ENCODE measurements at places on chromosomes 2 and 18. TPM values are rescaled to one million over a fixed set of nuclear protein-coding genes. Genes with fewer than 3 reads are reported as not detected.

DNA sequence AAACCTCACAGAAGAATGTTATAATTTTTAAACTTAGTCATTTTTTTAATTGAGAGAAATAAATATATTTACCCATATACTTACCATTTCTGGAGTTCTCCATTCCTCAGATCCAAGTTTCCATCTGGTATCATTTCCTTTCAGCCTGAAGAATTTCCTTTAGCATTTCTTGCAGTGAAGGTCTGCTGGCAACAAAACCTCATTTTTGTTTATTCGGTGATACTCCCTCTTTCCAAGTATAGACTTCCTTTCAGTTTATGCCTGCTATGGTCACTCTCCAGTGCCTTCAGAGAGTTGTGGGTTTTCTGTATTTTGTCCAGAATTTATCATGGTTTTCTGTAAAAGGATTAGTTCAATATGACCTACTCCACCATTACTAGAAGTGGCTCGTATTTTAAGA lies 17.0 kb downstream of the WDPCP start:
- no peak for DNase-seq

- DNase-seq = no peak
These were observed 221.4 kb upstream of the FBXO11 start for GRCh38 chr2:48127612-48128191.

DNA sequence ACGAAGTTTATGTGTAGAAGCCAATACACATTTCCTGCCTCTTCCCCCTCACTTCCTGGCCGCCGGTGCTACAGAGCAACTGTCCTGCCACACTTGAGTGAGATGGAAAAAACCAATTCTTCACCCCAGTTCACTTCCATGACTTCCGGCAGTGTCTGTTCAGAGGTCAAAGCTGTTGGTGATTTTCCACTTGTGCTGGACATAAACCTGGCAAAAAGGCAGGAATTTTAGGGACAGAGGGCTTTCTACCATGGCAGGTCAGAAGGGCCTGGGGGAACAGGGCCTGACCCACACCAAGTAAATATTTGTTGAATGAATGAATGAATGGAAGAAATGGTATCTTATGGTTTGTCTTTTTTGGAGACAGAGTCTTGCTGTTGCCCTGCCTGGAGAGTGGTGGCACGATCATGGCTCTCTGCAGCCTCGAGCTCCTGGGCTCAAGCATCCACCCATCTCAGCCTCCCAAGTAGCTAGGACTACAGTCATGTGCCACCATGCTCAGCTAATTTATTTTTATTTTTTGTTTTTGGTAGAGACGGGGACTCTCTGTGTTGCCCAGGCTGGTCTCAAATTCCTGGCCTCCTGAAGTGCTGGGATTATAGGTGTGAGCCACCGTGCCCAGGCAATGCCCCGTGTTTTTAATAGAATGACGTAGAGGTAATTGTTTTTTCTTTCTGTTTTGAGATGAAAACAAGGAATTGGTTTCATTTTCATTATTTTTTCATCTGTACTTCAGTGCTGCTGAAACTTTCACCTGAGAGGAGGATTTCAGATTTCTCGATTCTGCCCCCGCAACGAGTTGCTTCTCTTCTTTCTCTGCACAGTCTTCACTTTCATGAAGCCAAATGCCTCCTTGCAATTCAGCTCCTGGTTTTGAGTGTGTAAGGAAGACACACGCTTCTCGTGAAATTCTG lies 48.0 kb upstream of the LPIN2 start:
- DNase-seq = no peak

CCT4 gene
- 186 TPM for polyA plus RNA-seq

DNA sequence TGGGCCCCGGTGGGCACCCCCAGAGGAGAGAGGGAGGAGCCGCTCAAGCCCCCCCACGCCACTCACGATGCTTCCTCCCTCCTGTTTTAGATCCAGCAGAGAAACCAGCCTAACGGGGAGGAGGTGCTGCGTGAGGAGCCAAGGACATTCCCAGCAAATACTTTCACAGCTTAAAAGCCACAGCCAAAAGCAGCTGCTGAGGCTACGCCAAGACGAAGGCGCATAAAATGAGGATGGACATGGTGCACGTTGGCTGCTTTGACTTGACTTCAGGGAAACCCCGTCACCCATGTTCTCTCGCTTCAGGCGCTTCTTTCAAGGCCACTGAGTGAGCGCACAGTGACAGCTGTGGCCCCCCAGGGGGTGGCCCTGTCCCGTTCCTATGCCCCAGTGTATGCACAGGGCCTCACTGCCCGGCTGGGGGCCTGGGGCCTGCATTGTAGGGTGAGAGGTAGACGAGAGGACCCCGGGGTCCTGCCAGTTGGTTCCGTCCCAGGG lies 72.1 kb upstream of the PXDN start:
- no peak for DNase-seq

DNA sequence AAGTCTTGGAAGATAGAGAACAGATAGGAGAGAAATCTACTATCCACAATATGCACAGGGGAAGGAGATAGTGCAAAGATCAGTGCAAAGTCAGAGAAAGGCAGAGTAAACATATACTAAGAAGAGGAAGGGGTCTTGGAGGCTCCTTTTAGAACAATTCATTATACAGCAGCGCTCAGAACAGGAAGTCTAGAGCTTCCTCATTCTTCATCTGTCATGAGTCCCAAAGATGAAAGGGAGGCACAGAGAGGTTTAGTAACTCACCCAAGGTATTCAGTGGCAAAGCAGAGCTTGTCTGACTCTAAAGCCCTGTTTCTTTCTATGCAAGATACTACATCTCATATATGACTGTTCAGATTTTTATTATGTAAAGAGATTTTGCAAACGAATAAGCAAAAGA lies 1.4 kb downstream of the SP110 start:
- no peak for DNase-seq
